Stimulated activated CD4-positive, alpha-beta T cell treated with anti-CD3 and anti-CD28 coated beads, Interleukin-1b, Interleukin-23, amount 100 ng/mL, for 48 hours (primary cell): ENCODE measurements at places on chromosomes 1 and 21.
A peak's percentile ranks its signal among the peaks of the same experiment; 100 is the strongest.

DNA sequence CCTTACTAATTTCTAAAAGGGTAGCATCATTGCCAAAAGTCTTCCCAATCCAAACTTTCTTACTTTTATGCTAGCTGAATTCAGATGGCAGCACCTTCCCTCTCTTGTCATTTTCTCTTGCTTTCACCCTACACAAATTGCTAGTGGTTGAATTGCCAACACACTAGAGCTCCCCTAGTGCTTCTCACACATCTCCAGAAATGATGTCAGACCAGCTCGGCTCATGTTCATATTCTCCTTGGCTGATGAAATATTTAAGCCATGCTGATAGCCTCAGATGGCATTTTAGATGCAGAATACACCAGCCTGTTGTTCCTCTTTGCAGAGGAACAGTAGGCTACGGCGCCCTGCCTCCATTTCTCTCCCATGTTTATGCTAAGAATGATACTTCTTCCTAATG, 256.9 kb downstream of the PTBP2 start:
- no peak for DNase-seq

DNA sequence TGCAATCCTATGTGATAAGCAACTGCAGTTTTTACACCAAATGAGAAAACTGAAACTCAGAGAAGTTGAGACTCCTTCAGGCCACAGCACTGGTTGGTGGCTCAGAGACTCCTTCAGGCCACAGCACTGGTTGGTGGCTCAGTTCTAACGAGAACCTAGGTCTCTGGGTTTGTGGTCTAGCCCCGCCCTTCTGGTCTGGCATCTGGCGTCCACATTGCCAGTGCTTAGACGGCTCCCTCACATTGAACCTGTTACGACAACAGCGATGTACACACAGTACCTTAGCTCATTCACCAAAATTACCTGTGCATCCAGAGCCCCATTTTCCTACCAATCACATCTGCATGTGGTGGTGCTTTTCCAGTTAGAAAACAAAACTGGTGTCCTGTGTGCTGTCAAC, 66.1 kb downstream of the NID1 start:
- peak; percentile 58 for DNase-seq

- no peak for DNase-seq
Observed at GRCh38 chr1:35567947-35568558, 5.1 kb upstream of the TFAP2E start.

DNA sequence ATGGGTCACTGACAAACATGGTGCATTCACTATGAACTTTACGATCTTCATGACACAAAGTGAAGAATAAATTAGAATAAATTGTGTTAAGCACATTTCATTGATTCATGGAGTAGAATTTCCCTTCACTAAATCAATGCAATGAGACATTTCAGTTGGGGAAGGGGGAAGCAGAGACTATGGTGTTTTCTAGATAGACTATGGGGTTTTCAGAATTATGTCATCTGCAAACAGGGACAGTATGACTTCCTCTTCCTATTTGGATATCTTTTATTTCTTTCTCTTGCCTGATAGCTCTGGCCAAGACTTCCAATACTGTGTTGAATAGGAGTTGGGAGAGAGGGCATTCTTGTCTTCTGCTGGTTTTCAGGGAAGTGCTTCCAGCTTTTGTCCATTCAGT, 80.0 kb upstream of the C1orf105 start:
- no peak for DNase-seq

GRCh38 chr1:112905395-112906149, 50.4 kb downstream of the SLC16A1 start:
- peak; percentile 8 for DNase-seq

DNA sequence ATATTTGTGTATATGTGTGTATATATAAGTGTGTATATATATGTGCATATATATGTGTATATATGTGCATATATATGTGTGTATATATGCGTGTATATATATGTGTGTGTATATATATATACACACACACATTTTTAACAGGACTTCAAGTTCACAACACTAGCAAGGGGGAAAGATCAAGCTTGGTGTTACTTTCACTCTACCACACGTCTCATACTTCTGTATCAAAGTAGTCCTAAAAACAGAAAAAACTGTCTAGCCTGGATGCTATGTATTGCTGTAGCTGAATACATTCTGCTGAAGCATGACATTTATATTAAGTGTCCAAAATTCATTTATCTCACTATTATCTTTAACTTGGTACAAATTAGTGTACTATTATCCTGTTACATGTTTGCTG, 17.9 kb upstream of the ATP6V1G3 start:
- no peak for DNase-seq

- no peak for DNase-seq
Observed at GRCh38 chr1:35264035-35264434, 4.5 kb upstream of the ZMYM4 start.

GRCh38 chr1:23424293-23425192, at the start of gene TCEA3:
TCEA3 (minus strand) TSS chr1:23424748; CDS start chr1:23424633, 115 bp downstream.
- no peak for DNase-seq

DNA sequence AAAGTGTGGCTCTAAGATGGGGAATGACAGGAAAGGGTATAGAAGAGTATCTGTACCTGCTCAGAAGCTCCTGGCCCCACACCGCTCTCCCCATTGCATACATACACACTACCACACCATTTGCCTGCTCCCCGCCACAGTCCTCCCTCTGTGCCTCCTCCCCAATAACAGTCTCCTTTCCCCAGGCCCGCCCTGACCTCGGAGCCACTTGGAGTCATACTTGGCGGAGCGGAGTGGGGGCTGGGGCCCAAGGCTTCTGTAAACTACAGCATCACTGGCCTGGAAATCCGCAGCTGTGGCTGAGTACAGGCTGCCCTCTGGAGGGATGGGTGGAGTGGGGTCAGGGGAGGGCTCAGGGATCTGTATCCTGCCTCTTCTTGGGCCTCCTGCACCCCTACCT, 8.6 kb downstream of the SEMA6C start:
- no peak for DNase-seq

GRCh38 chr1:113091988-113092594, 19.1 kb downstream of the LRIG2 start:
- DNase-seq, result no peak

DNA sequence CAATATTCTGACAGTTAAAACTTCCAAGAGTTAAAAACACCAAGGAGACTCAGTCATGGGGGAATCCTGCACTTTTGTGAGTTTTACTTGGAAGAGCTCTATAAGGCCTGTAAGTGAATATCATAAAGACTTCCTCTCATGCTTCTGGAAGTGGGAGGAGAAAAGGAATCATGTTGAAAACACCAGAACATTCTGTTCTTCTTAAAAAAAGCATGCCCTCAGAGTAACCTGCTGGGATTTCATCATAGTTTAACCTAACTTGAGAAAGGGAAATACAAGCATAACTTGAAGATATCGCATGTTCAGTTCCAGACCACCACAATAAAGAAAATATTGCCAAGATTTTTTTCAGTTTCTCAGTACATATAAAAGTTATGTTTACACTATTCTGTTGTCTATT, 51.9 kb downstream of the COL11A1 start:
- no peak for DNase-seq

- DNase-seq, result no peak
Observed at GRCh38 chr1:101474039-101474665, 237.3 kb downstream of the S1PR1 start.
